ENCODE measurements at places on chromosomes 7 and 10.
A peak's percentile ranks its signal among the peaks of the same experiment; 100 is the strongest.

GRCh38 chr10:67115972-67116371 lies 190.1 kb downstream of the LRRTM3 start:
- no peak for DNase-seq

GRCh38 chr7:134353411-134353810 lies 36.7 kb upstream of the SLC35B4 start:
- no peak for DNase-seq

DNA sequence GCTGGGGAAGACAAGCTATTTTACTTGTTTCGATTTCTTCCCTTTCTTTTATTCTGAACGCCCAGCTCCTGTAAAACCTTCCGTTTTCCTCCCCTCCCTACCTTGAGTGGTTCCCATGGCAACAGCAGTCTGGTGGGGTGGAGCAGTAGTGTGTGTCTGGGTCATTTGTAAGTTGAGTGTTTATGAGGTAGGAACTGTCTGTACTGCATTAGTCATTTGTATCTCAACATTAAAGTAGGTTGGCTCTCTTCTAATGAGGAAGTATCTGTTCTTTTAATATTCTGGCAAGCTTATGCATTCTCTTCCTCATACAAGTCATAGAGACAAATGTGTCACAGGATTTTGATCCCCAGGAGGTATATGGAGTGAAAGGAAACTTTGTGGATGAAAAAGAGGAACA lies 85.3 kb upstream of the CCDC6 start:
- DNase-seq: peak; percentile 21

- no peak for DNase-seq
Observed at GRCh38 chr7:43394441-43395130, 188.3 kb upstream of the STK17A start.

GRCh38 chr7:137886281-137886680 lies 39.5 kb upstream of the DGKI start:
- DNase-seq: no peak

DNA sequence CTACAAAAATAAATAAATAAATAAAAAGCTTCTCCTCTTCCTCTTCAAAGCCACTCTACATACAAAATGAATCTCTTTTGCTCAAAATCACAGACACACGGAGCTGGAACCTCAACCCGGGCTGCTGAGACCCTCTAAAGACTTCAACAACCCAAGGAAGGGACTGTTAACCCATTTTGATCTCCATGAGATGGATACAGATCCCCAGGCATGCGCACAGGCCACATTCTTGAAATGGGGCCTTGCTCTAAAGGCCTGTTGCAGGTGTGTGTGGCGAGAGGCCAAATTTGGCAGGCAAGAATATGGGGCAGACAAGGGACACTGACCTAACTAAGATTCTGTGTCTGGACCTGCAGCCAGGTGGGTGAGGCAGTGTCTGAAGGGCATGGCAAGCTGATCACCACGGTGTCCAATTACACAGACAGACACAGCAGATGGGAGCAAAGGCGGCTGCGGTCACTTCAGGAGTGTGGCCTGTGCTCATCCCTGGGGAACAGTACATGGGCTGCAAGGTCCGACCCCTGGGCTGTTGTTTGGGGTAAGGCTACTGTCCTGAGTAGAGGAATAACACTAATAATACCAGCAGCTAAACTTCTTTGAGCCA lies 219.8 kb downstream of the HECW1 start:
- DNase-seq: no peak

- no peak for DNase-seq
Observed at GRCh38 chr7:73626814-73627213, 2.5 kb upstream of the MLXIPL start.

- DNase-seq: peak; percentile 80
Observed at GRCh38 chr10:3192856-3193635, 20.5 kb upstream of the PITRM1 start.

DNA sequence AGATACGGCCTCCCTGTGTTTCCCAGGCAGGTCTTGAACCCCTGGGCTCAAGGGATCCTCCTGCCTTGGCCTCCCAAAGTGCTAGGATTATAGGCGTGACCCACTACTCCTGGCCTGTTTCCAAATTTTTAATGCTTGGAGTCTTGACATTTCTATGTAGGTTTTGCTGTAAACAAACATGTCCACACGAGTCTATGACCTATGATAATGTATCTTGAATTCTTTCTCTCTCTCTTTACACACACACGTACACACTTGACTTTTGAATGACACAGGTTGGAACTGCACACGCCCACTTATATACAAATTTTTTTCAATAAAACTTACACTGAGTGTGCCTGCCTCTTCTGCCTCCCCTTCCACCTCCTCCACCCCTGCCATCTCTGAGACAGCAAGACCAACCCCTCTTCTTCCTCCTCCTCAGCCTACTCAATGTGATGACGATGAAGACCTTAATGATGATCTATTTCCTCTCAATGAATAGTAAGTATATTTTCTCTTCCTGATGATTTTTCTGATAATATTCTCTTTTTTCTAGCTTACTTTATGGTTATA lies 44.1 kb upstream of the LAMB1 start:
- no peak for DNase-seq

DNA sequence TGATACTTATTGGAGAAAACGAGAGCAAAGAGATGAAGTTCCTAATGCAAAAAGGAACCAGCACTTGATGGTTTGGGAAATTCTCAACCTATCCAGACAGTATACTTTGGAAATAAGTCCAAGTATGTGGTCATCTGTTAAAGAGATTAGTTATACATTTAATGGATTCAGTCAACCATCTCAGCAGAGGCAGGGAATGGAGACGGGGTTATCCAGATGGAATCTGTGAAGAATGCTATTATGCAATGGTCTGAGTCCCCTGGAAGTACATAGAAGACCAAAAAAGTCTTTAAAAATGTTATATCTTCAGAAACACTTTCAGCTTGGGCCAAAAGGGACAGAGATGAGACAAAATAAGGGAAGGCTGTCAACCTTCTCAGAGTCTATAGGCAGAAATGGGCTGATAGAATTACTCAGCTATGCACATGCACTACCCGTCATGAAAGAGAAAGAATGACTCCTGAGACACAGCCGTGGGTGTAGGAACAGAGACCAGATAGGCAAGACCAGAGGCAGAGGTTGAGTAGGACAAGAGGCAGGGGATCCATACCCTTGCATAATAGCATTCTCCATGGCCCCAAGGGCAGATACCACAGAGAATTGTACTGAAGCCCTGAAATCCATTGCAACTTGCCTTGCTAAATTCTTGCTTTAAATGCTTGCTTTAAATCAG lies 738.8 kb upstream of the POT1 start:
- DNase-seq: no peak

DNA sequence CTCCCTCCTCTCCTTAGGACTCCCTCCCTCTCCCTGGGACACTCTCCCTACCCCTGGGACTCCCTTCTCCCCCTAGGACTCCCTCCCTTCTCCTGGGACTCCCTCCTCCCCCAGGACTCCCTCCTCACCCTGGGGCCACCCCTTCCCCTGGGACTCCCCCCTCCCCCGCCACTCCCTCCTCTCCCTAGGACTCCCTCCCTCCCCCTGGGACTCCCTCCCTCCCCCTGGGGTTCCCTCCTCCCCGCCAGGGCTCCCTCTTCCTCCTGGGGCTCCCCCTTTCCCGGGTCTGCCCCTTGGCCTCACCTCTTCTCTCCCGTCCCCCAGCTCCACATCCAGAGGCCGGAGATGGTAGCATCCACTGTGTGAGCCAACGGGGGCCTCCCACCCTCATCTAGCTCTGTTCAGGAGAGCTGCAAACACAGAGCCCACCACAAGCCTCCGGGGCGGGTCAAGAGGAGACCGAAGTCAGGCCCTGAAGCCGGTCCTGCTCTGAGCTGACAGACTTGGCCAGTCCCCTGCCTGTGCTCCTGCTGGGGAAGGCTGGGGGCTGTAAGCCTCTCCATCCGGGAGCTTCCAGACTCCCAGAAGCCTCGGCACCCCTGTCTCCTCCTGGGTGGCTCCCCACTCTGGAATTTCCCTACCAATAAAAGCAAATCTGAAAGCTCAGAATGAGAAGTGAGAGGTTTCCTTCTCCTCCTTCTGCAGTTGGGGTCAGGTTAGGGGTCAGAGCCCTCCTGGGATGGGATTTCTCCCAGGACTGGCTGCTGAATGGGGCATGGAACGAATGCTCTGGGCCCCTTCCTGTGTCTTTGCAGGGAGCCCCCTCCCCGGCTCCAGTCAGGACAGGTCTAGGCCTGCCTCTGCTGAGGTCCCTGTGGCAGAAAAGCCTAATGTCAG lies 1.4 kb upstream of the MUC17 start:
- DNase-seq: peak; percentile 24

DNA sequence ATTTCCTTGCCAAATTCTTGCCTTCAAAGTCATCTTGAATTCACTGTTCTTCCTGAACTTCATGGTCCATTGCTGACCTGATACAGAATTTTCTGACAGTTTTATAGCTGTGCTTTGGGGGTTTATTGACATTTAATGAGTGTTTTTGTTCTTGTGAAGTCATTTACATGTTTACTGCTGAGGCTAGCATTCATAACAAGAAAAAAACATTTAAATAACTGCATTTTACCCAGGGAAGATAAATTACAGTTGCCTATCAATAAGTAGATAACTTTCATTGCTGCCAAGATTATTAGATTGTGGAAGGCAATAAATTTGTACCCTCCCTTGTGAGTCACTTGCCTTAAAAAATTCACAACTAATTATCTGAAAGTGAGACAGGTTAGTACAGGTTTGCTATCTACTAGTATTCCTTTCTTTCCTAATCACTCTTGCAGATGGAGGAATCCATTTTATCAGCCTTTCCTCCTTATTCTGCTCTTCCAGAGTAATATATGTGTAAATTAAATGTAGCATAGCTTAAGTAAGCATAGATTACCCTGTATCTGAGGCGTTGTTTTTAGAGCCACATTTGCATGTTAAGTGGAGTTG lies 178.4 kb downstream of the EXOC4 start:
- DNase-seq: no peak

GRCh38 chr7:101790566-101791293 lies 26.7 kb upstream of the CUX1 start:
- no peak for DNase-seq

- DNase-seq: peak; percentile 71
Observed at GRCh38 chr7:460374-461116, 59.1 kb downstream of the PDGFA start.

DNA sequence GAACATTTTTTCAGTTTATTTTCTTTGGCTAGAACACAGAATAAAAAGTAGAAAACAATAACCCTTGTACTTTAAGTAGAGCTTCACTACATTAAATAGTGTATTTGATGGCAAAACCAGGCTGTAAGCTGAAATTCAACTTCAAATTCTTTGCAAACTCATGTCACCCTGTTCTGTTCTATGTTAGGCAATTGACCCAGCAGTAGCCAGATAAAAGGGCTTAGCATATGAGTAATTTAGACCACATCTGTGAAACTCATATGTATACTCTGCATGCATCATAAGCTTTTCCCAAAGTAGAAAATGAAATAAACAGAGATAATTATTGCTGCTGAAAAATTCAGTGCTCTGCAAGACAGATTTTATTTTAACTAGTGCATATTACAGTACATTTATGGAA lies 150.2 kb downstream of the GNAI1 start:
- DNase-seq: no peak

- peak; percentile 29 for DNase-seq
Observed at GRCh38 chr7:66964411-66964810, 31.0 kb downstream of the SBDS start.

DNA sequence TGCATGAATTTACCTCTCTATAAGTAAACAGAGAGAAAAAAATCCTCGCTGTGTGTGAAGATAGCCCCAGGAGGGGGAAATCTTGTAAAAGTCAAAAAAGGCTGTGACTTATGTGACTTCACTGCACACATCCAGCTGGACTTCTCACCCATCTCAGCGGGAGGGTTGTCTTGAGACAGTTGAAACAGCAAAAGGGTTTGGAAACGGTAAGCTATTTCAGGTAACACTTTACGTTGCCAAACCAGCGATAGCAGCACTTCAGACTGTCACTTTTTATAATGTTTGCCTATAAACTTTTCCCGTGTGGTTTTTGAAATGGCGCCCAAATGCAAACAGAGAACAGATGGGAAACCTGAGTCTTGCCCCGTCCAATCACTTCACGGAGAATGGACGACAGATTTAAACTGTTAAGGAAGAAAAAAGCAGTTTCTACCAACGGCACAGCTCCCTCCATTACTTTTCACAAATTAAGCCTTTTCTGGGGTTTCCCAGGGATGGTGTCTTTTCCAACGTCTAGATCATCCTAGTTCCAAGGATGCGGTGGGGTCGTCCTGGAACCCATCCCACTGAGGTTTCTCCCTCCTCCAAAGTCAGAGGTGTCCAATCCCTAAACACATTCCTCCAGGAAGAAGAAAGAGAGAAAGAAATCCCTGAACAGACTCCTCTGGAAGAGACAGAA lies 25.2 kb downstream of the FGFR2 start:
- peak; percentile 64 for DNase-seq

DNA sequence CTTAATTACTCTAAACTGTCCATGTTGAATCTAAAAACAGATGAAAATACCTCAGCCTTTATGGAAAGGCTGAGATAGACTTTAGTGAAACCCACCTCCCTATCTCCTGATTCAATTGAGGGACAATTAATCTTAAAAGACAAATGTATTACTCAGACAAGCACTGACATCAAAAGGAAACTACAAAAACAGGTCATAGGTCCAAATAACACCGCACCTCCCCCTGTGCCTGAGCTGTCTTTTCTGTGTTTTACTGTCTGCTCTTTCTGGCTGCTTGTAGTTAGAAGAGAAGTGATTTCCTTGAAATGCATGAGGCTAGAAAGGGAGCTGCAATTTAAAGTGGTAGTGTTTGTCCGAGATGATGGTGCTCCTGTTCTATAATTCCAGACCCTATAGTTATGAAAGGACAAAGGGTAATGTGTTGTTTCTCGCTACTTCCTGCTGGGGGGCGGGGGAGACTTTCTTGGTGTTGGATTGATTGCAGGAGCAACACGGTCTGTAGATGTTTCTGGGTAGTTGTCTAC lies 16.0 kb downstream of the AKR1C8 start:
- no peak for DNase-seq

DNA sequence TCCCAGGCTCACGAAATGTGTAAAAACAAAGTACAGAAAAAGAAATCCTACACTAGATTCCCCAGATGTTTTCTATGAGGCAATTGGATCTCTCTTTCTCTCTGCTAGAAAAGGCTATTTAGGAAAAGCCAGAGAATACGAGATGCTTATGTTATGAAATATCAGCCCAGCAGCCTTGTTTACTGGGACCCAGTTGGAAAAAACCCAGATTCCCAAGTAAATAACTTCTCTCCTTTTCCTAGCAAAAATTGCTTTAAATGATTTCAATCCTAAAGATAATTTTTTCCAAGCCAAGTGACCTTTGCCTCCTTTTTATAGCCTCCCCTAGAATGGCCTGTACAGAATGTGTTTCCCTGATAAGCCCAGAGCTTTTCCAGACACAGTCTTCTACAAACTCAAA lies 199.3 kb downstream of the PLXNA4 start:
- DNase-seq: no peak

All from eye (tissue), 1 donor.